Cardiac septum (tissue), 1 donor: ENCODE measurements at places on chromosomes 5 and 9. TPM values are rescaled to one million over a fixed set of nuclear protein-coding genes. Genes with fewer than 3 reads are reported as not detected.

GRCh38 chr9:16921855-16922254, 51.4 kb upstream of the BNC2 start:
- no peak for DNase-seq

The AFAP1L1 gene
- 55.2 TPM for total RNA-seq

GRCh38 chr5:58543723-58544122, 39.2 kb upstream of the RAB3C start:
- DNase-seq: no peak

The C9 gene
- total RNA-seq: not detected

The NUTM2G gene
- not detected for total RNA-seq

DNA sequence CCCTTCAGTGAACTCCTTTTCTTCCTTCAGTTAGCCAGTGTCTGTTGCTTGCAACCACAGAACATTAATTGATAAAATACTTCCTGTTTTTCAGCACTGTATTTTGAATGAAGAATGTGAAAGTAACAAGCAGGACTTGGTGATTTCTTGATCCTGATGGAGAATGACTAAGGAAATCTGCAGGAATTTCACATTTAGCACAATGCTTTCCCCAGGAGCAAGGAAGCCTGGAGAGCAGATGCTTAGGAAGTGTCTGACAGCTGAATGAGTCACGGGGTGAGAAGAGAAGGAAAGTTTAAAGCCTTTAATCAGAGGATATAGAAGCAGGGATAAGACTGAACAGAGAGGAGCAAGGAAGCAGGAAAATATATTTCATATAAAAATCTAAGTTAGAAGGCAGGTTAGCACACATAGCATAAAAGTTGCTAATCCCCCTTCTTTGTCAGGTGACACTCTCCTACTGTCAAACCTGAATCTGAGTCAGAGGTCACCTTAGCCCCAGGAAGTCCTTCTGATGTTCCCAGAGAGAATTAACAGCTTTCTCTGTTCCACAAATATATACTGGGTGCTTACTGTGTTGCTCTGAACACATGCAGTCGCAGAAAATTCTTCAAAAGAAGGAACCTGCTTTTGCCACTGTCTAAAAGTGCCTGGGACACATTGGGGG, 59.7 kb downstream of the GNA14 start:
- no peak for DNase-seq

The GCNT4 gene
- 0.62 TPM for total RNA-seq

- DNase-seq: no peak
Measured at GRCh38 chr5:140344683-140345423, 1.6 kb downstream of the HBEGF start.

The SLC36A3 gene
- not detected for total RNA-seq

GRCh38 chr9:136031741-136032730, 63.1 kb downstream of the NACC2 start:
- peak; percentile 51 for DNase-seq

DNA sequence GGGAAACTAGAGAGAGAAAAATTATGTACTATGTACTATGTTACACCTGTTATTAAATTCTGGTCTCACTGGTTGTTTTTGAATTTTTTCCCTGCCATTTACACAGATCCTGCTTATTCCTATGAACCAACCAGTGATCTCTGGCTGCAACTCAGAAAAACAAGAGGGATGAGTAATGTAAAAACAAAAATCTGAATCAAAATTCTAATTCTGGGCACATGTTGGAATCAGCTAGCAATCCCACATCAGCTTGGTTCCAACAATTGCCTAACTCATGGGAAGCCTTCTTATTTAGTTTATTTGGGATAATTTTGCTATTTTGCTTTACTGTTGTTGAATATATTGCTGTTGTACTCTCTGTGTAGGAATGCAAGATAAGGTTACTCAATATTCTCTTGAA, 78.3 kb downstream of the PLK2 start:
- no peak for DNase-seq

GRCh38 chr9:134358662-134359319, 32.5 kb downstream of the RXRA start:
- DNase-seq: no peak

The RHOBTB3 gene
- 79.0 TPM for total RNA-seq

DNA sequence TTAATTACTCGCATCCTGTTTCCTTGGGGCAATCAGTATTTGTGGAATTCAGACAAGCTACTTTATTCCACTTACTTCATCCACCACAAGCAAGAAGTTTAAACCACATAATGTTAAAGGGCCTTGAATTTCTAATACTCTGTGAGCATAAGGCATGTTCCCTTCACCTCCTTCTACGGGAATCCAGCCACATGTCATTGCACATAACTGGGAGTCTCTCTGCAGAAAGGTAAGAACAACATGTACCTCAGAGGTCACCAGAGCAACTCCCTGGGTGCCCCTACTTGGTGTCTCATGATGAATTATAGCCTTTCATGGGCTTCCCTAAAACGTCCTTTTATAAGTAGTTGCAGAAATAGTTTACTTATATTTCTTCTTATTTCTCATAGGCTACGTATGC, 553.2 kb downstream of the DTWD2 start:
- DNase-seq: no peak

GRCh38 chr9:83792746-83793145, 24.8 kb downstream of the GKAP1 start:
- no peak for DNase-seq

The TERT gene
- total RNA-seq: not detected

GRCh38 chr5:136772491-136772890, 407.1 kb upstream of the TRPC7 start:
- no peak for DNase-seq

The PDCD1LG2 gene
- total RNA-seq: 0.48 TPM

DNA sequence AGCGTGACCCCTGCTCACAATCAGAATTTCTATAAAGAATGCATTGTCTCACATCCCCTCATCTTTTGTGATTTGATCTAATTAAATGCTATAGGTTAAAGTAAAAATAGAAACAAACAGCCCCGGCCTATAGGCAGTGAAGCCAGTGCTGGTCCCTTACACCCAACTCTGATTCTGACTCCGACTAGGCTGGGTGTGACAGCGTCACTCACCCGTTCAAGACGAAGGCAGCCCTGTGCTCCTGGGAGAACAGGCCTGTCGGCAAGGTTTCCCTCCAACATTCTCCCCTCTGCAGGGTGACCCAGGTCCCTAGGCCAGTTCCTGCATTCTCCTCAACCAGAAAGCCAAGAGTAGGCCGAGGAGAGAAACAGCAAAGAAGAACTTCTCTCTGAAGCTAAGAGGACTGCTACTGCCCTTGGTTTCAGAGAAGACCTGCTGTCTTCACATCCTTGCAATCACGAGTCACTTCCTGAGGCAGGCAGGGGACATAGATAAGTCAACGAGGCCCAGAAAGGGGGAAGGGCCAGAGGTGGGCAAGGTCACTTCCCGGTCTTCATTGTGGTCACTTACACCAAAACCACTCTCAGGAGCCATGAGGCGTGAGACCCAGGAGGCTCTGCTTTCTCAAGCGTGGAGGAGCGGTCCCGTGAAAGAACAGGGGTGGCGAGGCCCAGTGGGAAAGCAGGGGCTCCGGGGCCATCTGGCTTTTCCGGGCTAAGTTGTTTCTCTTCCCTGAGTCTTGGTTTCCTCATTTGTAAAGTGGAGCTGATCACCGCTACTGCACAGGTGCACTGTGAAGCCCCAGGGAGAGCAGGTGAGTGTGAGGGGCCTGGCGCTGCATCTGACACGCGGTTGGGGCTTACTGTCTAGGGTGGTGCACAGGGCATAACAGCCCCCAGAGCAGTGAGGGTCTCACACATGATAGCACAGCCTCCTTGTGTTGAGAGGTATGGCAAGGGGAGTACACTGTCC, 200.8 kb downstream of the CRB2 start:
- DNase-seq: no peak

The BNC2 gene
- 6.6 TPM for total RNA-seq

DNA sequence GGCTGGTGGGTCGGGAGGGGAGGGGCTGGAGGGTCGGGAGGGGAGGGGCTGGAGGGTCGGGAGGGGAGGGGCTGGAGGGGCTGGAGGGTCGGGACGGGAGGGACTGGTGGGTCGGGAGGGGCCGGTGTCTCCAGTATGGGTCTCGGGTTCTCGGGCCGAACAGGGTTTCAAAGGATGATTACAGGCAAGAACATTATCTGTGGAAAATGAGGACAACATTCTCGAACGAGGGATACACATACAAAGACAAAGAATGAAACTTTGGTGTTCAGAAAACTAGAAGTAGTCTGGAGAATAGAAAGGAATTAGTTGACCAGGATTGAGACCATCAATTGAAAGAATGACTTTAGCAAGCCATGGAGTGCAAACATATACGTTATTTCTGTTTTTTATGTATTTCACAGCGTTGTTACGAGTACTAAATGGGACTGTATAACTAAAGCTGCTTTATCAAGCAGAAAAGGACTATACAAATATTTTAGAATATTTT, 360 bp upstream of the ZCCHC10 start:
- no peak for DNase-seq

- DNase-seq: no peak
Measured at GRCh38 chr5:111463311-111463710, 49.0 kb downstream of the STARD4 start.

The SLCO6A1 gene
- not detected for total RNA-seq

GRCh38 chr5:64144425-64145215, 21.0 kb upstream of the RNF180 start:
- DNase-seq: no peak

DNA sequence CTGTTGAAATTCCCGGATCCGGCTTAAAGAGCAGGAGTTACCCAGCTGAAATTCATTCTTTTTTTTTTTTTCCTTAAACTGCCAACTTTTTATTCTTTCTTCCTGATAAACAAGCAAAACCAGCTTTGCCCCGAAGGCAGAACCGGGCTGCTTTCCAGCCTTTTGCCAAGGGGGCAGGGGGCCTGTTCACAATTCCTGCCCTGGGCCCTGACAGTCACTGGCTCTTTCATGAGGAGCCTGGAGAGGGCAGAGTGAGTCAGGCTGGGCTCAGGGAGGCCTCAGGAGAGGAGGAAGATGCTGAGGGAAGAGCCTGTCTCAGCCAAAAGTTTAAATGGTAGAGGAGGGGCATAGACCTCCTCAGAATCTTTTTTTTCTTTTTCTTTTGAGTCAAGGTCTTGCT, 4.8 kb downstream of the GLIPR2 start:
- DNase-seq: no peak

DNA sequence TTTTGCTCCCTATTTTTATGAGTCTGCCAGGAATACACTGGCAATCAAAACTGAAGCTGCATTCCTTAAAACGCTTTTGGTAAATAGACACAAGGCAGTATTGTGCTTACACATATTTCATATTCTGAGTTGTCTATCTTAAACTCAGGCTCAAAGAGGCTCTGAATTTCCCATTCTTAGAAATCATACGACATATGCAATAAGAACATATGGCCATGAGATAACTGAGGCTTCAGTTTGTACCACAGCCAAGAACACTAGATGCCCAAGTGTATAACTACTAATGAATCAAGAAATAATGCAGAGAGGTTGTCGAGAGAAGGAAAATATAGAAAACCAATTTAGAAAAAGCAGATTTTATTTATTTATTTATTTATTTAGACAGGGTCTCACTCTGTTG, 357.4 kb downstream of the NDUFS4 start:
- no peak for DNase-seq

The MCTP1 gene
- total RNA-seq: 11.5 TPM

The HAVCR2 gene
- 1.7 TPM for total RNA-seq

DNA sequence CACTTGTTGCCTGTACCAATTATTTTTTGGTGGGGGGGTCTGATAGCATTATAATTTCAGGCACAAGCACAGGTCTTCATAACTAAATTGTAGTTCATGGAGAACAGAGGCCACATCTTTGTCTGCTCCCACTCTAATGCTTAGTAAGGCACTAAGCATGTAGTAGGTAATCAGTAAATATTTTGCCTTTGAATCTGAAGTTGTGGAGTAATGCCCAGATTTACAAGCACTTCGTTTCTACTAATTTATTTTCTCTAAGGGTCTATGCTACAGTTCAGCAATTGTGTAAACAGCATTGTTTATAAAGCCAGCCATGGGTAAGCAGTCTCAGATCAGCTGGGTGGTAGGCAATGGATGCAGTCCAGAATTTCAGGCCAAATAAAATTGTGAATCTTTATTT, 78.6 kb downstream of the GRIA1 start:
- no peak for DNase-seq

GRCh38 chr5:1410156-1411014, 34.9 kb downstream of the SLC6A3 start:
- DNase-seq: no peak

DNA sequence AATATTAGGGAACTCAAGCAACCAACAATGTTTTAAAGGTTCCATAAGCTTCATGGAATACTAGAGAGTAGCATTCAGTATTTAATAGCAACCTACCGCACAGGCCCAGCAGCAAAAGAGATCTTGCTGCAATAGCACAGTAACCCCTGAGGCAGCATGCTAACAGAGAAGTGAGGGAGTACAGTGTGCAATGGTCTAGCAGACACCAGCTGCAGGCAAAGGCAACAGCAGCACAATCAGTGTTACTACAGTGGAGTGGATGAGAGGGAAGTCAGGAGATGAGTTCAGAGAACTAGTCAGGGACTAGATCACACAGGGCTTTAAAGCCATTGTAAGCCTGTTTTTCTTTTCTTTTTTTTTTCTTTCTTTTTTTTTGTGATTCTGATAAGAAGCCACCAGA, 2.8 kb downstream of the TICAM2 start:
- no peak for DNase-seq

The TMEM245 gene
- 73.7 TPM for total RNA-seq
